Hematopoietic multipotent progenitor cell (in vitro differentiated cells): ENCODE measurements at places on chromosomes 12 and 14. TPM values are rescaled to one million over a fixed set of nuclear protein-coding genes. Genes with fewer than 3 reads are reported as not detected.

Gene PTPN21
- under 0.01 TPM for total RNA-seq

Gene PLXNC1
- total RNA-seq, result 49.8 TPM

Gene CTSG
- total RNA-seq, result 7.5 TPM

Gene RTN1
- total RNA-seq, result 0.54 TPM

Gene SLC48A1
- total RNA-seq, result 35.8 TPM

Gene SRP54
- total RNA-seq, result 30.7 TPM

Gene HRK
- under 0.01 TPM for total RNA-seq

Gene TPCN1
- total RNA-seq, result 16.4 TPM

Gene PDE3A
- total RNA-seq, result 0.81 TPM

Gene TCL1B
- not detected for total RNA-seq

Gene SERPINA3
- not detected for total RNA-seq

Gene LTBR
- 60.6 TPM for total RNA-seq

Gene TESPA1
- total RNA-seq, result 342 TPM
